ENCODE measurements at places on chromosomes 4 and X.

- no peak for DNase-seq
Observed at GRCh38 chr4:110619463-110620247, 3.2 kb downstream of the PITX2 start.

DNA sequence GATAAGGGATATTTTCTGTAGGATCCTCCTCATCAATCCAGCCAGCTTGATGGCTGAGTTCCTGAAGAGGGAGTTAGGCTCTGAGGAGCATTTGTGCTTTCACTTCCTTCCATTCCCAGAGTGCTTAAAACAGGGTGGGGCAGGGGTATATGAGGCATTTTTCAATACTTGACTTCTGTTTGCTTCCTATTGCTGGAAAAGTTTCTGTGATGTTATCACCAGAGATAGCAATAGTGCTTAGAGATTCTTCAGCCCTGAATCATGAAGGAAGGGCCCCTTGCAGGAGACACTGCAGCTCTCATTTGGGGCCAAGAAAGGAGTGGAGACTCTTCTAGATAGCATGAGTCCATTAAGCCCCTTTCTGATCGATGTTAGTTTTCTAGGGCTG lies 166.7 kb upstream of the RPS6KA3 start:
- no peak for DNase-seq

GRCh38 chr4:142414366-142414990 lies 431.6 kb downstream of the INPP4B start:
- DNase-seq, result no peak

- no peak for DNase-seq
Observed at GRCh38 chr4:74369855-74370254, 4.9 kb downstream of the EREG start.

GRCh38 chrX:1026263-1027015 lies 186.0 kb downstream of the CRLF2 start:
- no peak for DNase-seq

DNA sequence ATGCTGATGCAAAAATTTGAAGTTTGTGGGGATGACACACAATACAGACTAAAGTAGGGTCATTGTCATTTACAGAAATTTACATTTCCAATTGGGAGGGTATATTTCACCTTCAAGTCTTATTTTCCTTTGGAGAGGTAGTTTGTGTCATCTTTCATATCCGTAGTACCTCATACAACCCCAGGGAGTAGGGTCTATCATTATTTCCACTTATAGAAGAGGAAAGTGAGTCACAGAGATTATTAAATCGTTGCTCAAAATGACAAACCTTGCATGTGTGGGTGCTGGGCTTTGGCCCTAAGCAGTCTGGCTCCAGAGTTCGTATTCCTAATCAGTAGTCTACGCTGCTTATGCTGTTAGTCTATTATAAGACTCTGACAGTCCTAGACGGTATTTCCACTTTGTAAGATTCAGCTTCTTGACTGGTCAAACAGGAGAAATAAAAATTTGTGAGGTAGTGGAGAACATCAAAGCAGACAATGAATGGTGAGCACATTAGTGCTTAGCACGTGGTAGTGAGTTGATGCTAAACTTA lies 516.5 kb downstream of the PCDH7 start:
- no peak for DNase-seq

DNA sequence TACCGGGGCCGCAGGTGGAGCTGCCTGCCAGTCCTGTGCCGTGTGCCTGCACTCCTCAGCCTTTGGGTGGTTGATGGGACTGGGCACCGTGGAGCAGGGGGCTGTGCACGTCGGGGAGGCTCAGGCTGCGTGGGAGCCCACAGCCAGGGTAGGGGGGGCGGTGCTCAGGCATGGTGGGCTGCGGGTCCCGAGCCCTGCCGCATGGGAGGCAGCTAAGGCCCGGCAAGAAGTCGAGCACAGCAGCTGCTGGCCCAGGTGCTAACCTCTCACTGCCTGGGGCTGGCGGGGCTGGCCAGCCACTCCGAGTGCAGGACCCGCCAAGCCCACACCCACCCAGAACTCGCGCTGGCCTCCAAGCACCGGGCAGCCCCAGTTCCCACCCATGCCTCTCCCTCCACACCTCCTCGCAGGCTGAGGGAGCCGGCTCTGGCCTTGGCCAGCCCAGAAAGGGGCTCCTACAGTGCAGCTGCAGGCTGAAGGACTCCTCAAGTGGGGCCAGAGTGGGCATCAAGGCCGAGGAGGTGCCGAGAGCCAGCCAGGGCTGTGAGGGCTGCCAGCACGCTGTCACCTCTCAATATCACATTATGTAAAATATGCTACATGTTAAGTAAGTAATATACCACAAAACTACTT lies 104.1 kb downstream of the COX7B2 start:
- DNase-seq, result no peak

- no peak for DNase-seq
Observed at GRCh38 chr4:4386296-4386735, 586 bp upstream of the NSG1 start.

DNA sequence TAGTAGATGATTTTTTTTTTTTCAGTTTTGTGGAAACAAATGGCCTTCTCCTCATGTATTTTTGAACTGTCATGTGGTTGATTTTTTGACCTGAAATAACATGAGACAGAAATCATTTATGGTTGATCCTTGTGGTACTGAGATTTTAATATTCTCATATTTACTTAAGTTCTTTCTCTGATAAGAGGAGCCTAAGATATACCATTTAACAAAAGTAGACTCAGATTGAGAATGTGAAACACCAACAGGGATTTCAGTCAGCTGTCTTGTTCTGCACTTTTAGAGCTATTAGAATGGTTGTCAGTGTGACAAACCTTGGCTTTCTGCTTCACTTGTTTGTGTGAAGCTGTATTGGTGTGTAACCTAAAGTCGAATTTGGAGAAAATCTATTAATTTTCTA lies 575.7 kb downstream of the SPOCK3 start:
- DNase-seq, result no peak

DNA sequence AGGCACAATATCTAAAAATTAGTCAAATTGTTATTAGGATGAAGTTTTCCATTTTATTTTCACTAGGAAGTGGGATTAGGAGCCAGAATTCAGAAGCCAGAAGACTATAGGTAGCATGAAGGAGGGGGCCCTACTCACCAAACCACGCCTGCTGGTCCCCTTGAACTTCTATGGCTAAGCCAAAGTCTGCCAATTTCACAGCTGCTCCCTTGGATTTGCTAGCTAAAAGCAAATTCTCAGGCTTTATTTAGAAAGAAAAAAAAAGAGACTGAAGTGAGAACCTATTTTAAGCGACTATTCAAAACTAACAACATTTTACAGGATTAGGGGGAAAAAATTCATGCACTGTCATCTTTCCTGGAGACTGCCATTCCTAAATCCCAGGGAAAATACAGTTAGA lies 224.3 kb downstream of the CAMK2D start:
- DNase-seq, result no peak

- DNase-seq, result no peak
Observed at GRCh38 chrX:37786624-37787422, 7.0 kb downstream of the CYBB start.

DNA sequence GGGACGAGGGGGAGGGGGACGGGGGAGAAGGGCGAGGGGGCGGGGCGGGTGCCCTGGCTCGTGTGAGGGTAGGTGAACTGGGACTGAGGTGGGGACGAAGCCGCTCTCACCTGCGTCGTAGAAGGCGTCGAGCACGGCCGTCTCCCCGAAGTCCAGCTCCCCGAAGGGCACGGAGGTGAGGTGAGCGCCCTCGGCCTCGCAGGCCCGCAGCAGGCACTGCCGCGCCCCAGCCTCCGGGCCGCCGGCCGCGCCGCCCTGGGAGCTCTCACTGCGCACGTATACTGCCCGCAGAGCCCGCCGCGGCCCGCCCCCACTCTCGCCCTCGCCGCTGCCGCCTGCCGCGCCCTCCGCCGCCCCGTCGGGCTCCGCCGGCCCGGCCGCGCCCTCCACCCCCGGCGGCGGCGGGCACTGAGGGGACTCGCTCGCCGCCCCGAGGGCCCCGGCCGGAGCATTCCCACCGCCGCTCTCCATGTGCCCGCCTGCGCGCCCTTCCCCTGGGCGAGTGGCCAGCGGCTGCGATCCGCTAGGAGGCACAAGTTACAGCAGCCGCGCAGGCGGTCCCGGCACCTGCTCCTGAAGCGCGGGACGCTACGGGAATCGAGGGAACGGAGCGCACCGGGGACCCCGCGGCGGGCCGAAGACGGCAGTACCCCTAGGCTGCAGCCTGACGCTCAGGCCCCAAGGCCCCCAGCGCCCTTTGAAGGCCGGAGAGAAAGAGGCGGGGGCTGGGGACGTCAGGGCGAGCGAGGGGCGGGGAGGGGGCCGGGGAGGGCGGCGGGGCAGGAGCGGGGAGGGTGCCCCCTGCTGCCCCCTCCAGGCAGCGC lies at the start of gene MAP3K15:
Gene MAP3K15 (minus strand): TSS at position 718 of the 824 bp plus-strand sequence. CDS start 247 bp downstream, at position 471.
- DNase-seq, result no peak

GRCh38 chr4:35754047-35754446 lies 490.3 kb downstream of the ARAP2 start:
- DNase-seq, result no peak

- DNase-seq, result no peak
Observed at GRCh38 chr4:4274226-4274625, 15.7 kb downstream of the LYAR start.

DNA sequence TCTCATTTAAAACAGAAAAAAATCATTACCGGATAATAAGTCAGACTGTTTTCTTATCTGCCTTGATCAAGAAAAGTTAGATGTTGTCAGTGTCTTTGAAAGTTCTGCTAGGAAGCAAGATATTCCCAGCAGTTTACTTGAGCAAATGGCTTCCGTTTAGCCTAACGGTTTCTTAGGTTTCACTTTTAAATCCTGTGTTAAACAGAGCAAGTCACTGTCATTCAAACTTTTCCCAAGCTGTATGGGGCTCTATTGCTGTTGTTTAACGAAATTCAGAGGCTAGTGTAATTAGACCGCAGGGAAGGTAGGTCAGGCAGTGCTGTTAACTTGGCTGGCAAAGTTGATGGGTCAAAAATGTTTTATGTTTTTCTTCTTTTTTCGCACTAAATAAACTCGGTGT lies 80.3 kb upstream of the NEIL3 start:
- DNase-seq, result no peak

GRCh38 chr4:118867311-118868067 lies 21.2 kb upstream of the SYNPO2 start:
- DNase-seq, result no peak

GRCh38 chrX:119236623-119237561 lies 807 bp downstream of the PGRMC1 start:
- DNase-seq, result peak; percentile 9

DNA sequence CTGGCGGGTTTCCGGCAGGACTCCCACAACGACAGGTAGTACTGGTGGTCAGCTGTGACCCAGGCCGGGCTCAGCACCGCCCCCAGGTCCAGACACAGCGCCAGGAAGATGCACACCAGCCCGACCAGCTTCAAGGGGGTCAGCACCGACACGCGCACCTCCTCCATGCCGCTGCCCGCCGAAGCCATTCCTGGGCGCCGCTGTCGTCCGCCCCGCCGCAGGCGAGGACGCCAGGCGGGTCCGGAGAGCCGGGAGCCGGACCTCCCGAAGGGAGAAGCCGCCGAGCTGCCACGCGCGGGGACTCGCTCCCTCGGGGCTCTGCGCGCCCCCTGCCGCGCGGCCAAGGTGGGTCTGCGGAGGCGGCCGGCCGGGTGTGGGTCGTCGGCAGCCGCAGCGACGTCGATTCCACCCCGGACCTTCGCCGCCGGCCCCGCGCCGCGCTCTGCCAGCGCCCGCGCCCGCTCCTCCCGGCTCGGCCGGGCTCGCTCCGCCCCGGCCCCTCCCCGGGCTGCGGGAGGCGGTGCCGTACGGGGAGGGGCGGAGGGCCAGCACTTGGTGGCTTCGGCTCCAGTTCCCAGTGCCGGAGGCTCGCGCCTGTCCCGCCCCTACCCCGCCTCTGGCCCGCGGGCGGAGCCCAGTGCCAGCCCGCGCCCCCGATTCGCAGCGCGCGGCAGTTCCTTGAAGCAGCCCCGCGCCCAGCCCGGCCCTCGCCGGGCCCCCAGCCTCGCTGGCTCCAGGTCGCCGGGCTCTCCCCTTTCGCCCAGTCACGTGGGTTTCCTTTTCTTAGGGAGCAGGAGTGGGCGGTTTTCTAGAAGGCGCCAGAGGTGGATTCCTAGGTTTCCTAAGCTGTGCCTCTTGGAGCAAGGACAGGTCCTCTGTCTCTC lies at the start of gene TMEM47:
Gene TMEM47 (minus strand): TSS at position 444 of the 884 bp plus-strand sequence. CDS start 256 bp downstream, at position 188.
- DNase-seq, result no peak

- no peak for DNase-seq
Observed at GRCh38 chrX:45762699-45763647, 562.3 kb upstream of the DIPK2B start.

DNA sequence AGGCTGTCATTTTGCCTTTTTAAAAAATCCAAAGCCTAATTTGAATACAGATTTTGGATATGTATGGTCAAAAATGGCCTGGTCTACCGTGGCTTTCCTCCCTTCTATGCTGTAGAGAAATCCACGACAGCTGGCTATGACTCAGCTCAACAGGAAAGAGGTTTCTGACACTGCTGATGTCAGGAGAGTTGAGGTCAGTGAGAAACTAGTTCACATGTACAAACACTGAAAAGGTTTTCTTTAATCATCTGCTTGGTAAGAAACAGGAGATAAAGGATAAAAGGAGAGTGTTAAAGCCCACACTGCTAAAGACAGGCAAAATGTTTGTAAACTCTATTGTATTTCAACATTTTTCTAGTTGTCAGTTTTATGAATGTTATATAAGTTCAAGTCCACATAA lies 113.9 kb downstream of the NYX start:
- peak; percentile 18 for DNase-seq

Data from central memory CD8-positive, alpha-beta T cell (primary cell).